Heart right ventricle (tissue), 16 donors: ENCODE measurements at places on chromosomes 4 and X.

GRCh38 chr4:43242606-43243005 lies 350.1 kb downstream of the GRXCR1 start:
- no peaks in the 10 kb centered on the region for H3K4me1 ChIP-seq
- no peak for DNase-seq
- no peak overlapping the region for H3K4me3 ChIP-seq
- no peaks in the 10 kb centered on the region for H3K36me3 ChIP-seq

- no peak for DNase-seq
- H3K4me3 ChIP-seq = no peak overlapping the region
- H3K27me3 ChIP-seq = no peaks in the 10 kb centered on the region
- H3K36me3 ChIP-seq = no peaks in the 10 kb centered on the region
- no peaks in the 10 kb centered on the region for H3K4me1 ChIP-seq
Observed at GRCh38 chr4:26288355-26288909, 32.4 kb upstream of the RBPJ start.

DNA sequence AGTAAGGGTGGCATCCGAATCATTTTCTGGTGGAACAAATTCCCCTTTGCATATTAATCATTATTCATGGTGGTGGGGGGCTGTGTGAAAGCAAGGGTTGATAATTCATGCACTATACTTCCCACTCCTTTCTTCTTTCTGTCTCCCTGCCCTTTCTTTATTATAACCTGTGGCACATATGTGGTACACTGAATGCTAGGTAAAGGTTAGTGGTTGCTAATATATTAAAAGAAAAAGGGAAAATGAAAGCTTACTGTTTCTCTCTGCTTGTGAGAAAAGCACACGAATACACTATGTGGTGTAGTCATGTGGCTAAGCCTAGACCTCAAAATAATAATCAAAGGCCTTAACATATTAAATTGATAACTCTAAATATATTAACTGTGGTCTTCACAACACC lies 178.4 kb upstream of the RPS6KA3 start:
- peaks cover 8% of the 10 kb centered on the region for H3K27me3 ChIP-seq
- no peaks in the 10 kb centered on the region for H3K36me3 ChIP-seq
- H3K4me3 ChIP-seq = no peak overlapping the region
- H3K4me1 ChIP-seq = no peaks in the 10 kb centered on the region

- H3K4me3 ChIP-seq = no peak overlapping the region
- H3K4me1 ChIP-seq = no peaks in the 10 kb centered on the region
- H3K27me3 ChIP-seq = peaks cover 5% of the 10 kb centered on the region
- no peak overlapping the region for H3K27ac ChIP-seq
- no peaks in the 10 kb centered on the region for H3K36me3 ChIP-seq
- no peak for DNase-seq
Observed at GRCh38 chrX:114774691-114775090, 190.8 kb downstream of the HTR2C start.

DNA sequence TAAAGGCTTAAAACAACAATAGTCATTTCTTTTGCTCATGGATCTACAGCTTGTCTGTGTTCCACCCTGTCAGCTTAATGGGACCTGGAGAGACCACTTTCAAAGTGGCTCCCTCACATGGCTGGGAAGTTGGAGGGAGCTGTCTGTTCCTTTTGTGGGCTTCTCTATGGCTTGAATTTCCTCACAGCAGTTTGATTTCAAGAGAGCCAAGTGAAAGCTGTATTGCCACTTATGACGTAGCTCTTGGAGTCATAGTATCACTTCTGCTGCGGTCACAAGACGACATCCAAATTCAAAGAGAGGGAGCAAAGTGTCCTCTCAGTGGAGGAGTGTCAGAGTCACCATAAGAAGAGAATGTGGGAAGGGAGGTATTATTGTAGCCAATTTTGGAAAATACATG lies 22.7 kb upstream of the ACSL1 start:
- peaks cover 46% of the 10 kb centered on the region for H3K4me1 ChIP-seq
- no peak for DNase-seq
- peak overlapping the region; percentile 73 for H3K27ac ChIP-seq
- H3K36me3 ChIP-seq = no peaks in the 10 kb centered on the region
- H3K4me3 ChIP-seq = no peak overlapping the region

DNA sequence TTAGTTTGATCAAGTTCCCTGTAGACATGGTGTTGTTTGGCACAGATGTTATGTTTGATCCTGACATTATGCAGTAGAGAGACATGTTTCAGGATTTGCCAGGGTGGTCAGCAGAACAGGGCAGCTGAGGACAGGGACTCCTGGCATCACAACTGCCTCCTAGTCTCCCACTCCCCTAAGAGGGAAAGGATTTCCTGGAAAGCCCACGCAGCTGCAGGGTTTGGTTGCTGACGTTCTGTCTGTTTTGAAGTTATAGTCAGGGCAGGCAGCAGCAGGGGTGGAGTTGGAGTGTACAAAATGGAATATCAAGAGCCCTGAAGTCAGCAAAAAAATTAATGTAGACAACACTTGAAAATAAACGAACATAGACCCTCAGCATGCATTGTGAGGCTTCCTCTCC lies 125.4 kb downstream of the CPE start:
- no peak for DNase-seq
- no peak overlapping the region for H3K4me3 ChIP-seq
- H3K27me3 ChIP-seq = no peaks in the 10 kb centered on the region
- no peaks in the 10 kb centered on the region for H3K36me3 ChIP-seq
- H3K27ac ChIP-seq = no peak overlapping the region

DNA sequence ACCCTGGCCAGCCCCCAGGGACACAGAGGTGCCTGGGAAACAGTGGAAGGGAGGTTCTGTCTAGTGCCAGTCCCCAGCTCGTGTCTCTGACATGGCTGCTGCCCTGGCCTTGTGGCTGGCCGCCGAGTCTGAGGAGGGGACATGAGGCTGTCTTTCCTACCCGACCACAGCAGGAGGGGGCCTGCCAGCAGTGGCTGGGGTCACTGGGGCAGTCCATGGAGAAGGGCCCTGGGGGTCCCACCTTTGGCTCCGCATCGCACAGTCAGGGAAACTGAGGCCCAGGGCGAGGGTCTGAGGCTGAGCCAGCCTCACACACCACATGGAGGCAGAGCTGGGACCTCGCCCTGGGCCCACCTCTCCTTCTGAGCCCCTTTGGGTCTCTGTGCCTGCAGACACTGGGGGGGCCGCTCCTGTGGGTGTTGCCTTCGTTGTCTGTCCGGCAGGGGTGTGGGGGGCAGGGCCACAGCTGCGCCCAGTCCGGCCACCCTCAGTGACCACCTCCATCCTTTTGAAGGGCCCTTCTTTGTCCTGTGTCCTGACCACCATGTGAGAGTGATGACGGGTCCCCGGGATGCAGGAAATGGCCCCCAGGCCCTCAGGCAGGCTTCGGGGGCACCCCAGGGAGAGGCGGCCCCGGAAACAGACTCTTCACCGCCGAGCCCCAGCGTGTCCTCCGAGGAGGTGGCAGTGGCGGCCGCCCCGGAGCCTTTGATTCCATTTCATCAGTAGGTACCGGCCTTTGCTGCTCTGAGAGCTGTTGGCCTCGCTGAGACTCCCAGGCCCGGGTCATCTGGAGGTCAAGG lies 17.6 kb downstream of the SH3TC1 start:
- H3K4me1 ChIP-seq = peaks cover 8% of the 10 kb centered on the region
- no peak for DNase-seq
- no peak overlapping the region for H3K27ac ChIP-seq
- no peak overlapping the region for H3K4me3 ChIP-seq

DNA sequence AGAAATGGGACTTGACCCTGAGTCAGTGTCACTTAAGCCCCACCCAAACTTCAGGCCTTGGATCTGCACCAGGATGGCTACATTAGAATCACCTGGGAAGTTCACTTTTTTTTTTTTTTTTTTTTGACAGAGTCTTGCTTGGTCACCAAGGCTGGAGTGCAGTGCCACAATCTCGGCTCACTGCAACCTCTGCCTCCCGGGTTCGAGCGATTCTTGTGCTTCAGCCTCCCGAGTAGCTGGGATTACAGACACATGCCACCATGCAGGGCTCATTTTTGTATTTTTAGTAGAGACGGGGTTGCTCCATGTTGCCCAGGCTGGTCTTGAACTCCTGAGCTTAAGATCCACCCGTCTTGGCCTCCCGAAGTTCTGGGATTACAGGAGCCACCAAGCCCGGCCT lies 3.0 kb downstream of the NCBP2L start:
- no peak for DNase-seq
- no peak overlapping the region for H3K4me3 ChIP-seq
- no peaks in the 10 kb centered on the region for H3K27me3 ChIP-seq
- H3K4me1 ChIP-seq = no peaks in the 10 kb centered on the region

- no peak overlapping the region for H3K4me3 ChIP-seq
- peaks cover 46% of the 10 kb centered on the region for H3K4me1 ChIP-seq
- H3K27ac ChIP-seq = peak overlapping the region; percentile 86
- DNase-seq = peak; percentile 77
- H3K36me3 ChIP-seq = no peaks in the 10 kb centered on the region
Observed at GRCh38 chr4:3484057-3484973, 21.2 kb downstream of the DOK7 start.

GRCh38 chrX:110442635-110443034 lies 84.0 kb downstream of the RTL9 start:
- H3K27me3 ChIP-seq = no peaks in the 10 kb centered on the region
- H3K36me3 ChIP-seq = no peaks in the 10 kb centered on the region
- H3K27ac ChIP-seq = no peak overlapping the region

- no peaks in the 10 kb centered on the region for H3K4me1 ChIP-seq
- H3K36me3 ChIP-seq = no peaks in the 10 kb centered on the region
- no peak overlapping the region for H3K4me3 ChIP-seq
- DNase-seq = no peak
Observed at GRCh38 chr4:101795704-101796103, 5.2 kb downstream of the BANK1 start.

- peak; percentile 73 for DNase-seq
- no peaks in the 10 kb centered on the region for H3K36me3 ChIP-seq
- H3K27me3 ChIP-seq = peaks cover 3% of the 10 kb centered on the region
- peak overlapping the region; percentile 41 for H3K27ac ChIP-seq
- peak overlapping the region; percentile 70 for H3K4me3 ChIP-seq
Observed at GRCh38 chr4:186725469-186726425, 2.1 kb upstream of the FAT1 start.

DNA sequence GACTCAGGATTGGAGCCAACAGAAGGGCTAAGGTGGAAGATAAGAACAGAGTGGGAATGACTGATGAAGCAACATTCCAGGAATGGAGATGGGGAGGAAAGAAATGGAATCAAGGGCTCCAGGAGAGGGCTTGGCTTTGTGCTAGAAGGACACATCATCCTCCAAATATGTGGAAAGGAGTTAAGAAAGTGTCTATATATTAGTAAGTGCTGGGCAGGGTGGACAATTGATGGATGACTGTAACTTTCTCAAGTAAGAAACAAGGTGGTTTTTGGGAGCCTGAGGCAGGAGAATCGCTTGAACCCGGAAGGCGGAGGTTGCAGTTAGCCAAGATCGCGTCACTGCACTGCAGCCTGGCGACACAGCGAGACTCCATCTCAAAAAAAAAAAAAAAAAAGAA lies 71.6 kb upstream of the NFKB1 start:
- H3K27ac ChIP-seq = no peak overlapping the region
- no peaks in the 10 kb centered on the region for H3K4me1 ChIP-seq
- DNase-seq = no peak
- no peaks in the 10 kb centered on the region for H3K27me3 ChIP-seq
- no peak overlapping the region for H3K4me3 ChIP-seq

DNA sequence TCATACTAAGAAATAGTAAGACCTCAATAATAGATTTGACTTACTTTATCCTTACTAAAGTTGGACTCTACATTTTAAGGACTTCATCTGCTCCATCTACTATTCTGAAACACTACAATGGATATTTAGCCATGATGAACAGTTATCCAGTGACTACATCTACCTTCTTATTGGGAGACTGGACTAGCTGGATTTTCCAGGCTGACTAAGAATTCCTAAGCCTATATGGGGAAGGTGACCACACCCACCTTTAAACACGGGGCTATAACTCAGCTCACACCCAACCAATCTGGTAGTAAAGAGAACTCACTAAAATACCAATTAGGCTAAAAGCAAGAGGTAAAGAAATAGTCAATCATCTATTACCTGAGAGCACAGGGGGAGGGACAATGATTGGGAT lies 1438.4 kb downstream of the TECRL start:
- H3K4me3 ChIP-seq = no peak overlapping the region
- H3K36me3 ChIP-seq = no peaks in the 10 kb centered on the region
- no peaks in the 10 kb centered on the region for H3K4me1 ChIP-seq
- no peaks in the 10 kb centered on the region for H3K27me3 ChIP-seq
- H3K27ac ChIP-seq = no peak overlapping the region

DNA sequence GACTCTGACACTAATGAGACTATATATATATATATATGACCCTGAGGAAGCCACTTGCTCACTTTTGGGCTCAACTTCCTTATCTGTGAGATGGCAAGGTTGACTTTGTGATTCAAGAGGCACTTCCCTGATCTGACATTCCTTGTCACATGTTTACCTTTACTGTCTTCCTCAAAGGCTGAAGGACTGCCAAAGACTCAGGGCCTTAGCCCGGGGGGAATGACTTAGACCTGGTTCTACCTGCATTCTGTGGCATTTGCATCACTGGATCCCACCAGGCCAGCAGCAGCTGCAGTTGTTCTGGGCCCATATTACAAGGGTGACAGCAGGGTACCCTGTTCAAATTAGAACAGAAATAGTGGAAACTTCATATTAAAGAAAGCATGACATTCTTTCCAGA lies 3.1 kb upstream of the HS6ST2 start:
- no peak for DNase-seq
- H3K27me3 ChIP-seq = peaks cover 81% of the 10 kb centered on the region
- H3K27ac ChIP-seq = no peak overlapping the region
- no peak overlapping the region for H3K4me3 ChIP-seq
- H3K4me1 ChIP-seq = peaks cover 19% of the 10 kb centered on the region

DNA sequence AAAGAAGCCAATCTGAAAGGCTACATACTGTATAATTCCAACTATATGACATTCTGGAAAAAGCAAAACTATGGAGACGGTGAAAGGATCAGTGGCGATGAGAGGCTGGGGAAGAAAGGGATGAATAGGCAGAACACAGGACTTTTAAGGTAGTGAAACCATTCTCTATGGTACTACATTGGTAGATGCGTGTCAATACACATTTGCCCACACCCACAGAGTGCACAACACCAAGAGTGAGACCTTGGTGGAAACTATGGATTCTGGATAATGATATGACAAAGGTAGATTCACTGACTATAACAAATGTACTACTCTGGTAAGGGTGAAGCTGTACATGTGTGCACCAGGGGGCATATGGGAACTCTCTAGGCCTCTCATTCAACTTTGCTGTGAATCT lies 134.5 kb downstream of the FBXW7 start:
- no peaks in the 10 kb centered on the region for H3K4me1 ChIP-seq
- no peak overlapping the region for H3K4me3 ChIP-seq
- H3K27me3 ChIP-seq = no peaks in the 10 kb centered on the region
- no peak overlapping the region for H3K27ac ChIP-seq

DNA sequence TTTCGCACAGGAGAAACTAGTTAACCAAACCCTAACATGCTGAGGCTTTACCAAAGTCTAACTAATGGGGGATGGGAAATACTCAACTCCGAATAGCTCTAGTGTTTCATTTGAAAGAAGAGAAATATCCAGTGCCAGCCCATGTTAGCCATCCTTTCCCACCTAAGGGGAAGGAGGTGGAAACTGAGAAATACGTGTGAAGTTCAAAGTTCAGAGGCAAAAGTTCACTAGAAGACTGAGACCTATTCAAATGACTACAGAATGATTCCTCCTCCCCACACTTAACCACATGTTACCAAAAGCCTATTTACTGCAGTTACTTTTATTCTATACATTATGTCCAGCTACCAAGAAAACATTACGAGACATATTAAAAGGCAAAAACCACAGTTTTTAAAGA lies 106.3 kb downstream of the CENPC start:
- no peaks in the 10 kb centered on the region for H3K27me3 ChIP-seq
- H3K36me3 ChIP-seq = peaks cover 13% of the 10 kb centered on the region
- no peak for DNase-seq
- H3K4me3 ChIP-seq = no peak overlapping the region
- H3K4me1 ChIP-seq = no peaks in the 10 kb centered on the region
- H3K27ac ChIP-seq = no peak overlapping the region
